Activated gamma-delta T cell treated with Interleukin-2 at 50 U/mL for 16 hours (primary cell): ENCODE measurements at places on chromosomes 4 and X.

GRCh38 chr4:7838136-7838782 lies 101.4 kb downstream of the AFAP1 start:
- DNase-seq: no peak

DNA sequence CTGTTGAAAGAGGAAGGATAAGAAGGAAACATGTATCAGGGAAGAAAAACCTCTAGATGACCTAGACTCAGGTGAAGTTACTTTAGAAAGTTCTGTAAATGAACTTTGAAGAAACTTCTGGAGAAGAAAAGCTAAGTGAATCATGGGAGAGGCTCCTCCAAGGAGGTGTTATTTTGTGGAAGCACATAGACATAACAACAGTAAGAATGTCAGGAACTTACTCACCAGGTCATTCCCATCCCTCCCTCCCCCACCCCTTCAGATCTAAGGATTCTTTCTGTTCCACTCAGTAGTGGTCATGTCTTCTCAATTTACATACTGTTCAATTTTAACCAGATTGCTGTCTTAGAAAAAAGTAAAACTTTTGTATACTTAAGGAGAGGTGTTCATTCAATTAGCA lies 310.5 kb upstream of the DDX53 start:
- no peak for DNase-seq

DNA sequence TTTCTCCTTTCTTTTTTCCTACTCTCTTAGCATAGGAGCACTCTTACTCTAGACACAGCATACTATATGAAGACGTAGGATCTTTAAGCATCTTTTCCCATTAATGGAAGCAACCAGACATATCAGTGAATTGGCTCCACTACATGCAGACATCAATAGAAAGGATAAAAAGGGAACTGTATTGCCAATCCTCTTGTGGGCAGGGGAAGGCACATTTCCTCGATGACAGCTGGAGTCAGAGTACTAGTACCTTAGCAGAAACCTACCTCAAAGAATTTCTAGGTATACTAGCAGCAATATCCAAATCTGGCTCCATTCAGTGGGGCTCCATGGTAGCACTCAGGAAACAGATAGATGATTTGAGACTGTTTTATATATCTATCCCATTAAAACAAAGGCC lies 20.1 kb downstream of the CYBB start:
- DNase-seq: no peak

- no peak for DNase-seq
Observed at GRCh38 chr4:112766422-112766821, 129.5 kb downstream of the LARP7 start.

DNA sequence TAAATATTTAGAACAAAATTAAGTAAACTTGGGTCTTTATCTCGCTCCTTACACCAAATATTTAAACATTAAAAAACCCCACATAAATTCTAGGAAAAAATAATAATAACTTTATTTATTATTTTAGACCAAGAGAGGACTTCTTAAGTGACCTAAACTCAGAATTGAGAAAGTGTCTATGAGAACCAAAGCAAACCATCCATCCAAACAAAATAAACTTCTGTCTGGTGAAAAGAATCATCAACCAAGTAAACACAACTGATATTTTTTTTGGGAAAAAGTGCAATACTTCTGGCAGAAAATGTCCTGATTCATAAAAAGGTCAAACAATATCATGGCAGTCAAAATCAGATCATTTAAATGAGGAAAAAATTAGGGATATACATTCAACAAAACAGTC lies 533.0 kb downstream of the SPRY1 start:
- DNase-seq: no peak

- DNase-seq: no peak
Observed at GRCh38 chr4:170868170-170868569, 778.4 kb upstream of the AADAT start.

- no peak for DNase-seq
Observed at GRCh38 chr4:4675051-4675581, 133.3 kb upstream of the STX18 start.

GRCh38 chr4:117357437-117357836 lies 272.1 kb upstream of the TRAM1L1 start:
- no peak for DNase-seq

GRCh38 chr4:98612318-98613250 lies 45.8 kb downstream of the TSPAN5 start:
- no peak for DNase-seq

DNA sequence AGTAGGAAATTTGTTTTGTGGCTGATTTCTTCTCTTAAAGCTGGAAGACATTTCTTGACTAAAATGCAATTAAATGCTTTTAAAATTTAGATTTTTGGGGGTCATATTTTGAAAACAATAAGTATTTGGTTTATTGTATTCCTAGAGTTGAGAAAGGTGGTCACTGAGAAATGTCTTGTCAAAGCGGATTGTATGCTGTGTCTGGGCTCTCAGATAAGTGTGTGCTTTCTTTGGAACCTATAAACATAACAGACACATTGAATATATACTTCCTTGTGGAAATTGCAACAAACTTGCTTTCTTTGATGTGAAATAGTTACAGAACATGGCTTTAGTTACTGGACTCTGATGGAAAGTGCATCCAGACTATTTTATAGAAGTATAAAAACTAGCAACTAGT lies 75.4 kb downstream of the AFF1 start:
- no peak for DNase-seq

DNA sequence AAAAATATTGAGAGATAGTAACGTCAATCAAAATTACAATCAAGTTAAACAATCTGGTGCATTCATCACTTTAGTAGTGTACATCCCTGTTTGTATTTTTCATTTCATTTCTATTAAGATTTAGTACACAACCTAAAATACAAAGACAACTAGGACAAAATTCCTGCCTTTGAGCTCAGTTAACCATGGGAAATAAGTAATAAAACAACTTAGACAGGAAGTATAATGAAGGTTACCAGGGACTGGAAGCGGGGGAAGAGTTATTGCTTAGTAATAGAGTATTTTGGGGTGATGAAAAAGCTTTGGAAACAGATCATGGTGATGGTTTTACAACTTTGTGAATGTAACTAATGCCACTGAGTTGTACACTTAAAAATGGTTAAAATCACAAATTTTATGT lies 25.6 kb upstream of the ATXN3L start:
- DNase-seq: no peak

DNA sequence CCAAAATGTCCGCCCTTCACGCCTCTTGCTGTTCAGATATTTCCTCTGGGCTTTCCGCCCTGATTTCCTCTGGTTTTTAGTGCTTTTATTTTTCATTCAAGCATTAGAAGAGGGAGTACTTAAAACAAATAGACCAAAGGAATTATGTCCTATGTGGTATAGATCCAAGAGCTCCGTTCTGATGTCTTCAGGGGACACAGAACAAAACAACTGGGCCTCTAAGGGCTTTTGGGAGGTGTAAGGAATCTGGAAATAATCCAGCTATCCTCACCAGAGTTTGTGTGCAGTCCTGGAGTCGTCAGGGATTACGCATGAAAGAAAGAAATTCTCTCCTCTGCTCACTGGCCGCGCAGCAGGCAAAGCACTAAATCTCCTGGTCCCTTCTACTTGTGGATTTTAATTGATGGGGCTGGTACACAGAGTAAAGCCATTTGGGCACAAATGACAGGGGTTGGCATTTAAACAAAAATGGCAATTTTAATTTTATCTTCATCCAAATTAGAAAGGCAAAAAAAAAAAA lies 999.2 kb downstream of the ADGRL3 start:
- no peak for DNase-seq

GRCh38 chrX:120653000-120653399 lies 23.1 kb upstream of the C1GALT1C1 start:
- DNase-seq: no peak

GRCh38 chr4:118843237-118843636 lies 7.3 kb upstream of the SEC24D start:
- no peak for DNase-seq

GRCh38 chr4:159290321-159291030 lies 187.6 kb downstream of the RAPGEF2 start:
- DNase-seq: no peak

DNA sequence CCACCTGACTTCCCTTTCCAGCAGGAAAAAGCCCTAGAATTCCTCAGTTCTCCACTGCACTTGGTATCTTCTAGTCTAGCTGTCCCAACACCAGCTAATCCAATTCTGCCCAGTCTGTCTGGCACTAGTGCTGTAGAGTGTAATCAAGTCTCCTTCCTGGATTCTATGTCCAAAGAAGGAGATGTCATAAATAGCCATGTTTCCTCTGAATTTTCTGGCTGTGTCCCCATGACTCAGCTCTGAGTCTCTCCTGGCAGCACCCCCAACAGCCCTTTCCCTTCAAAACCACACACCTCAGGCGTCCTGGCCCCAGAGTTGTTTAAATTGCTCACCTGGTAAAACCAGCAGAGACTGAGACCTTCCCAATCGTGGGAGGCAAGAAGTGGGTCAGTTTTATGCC lies 197.2 kb downstream of the GRXCR1 start:
- no peak for DNase-seq

- no peak for DNase-seq
Observed at GRCh38 chr4:147482281-147482680, 1.4 kb downstream of the EDNRA start.

DNA sequence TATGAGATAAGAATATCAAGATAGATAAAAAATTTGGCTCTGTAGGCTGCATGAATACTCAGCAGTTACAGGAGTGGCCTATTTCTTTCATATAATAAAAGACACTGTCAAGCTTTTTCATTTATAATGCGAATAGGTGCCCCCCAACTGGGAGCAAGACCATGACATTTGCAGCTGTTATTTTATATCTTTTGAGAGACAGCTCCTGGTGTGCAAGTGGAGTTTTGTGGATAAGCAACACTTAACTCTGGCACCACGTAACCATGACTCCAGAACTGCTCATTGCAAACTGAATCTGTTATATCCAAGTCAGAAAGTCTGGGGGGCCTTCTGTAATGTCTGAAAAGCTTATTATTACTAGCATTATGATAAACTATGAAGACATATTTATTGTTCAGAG lies 1372.4 kb downstream of the C4orf33 start:
- no peak for DNase-seq

GRCh38 chr4:2881431-2881830 lies 37.8 kb downstream of the ADD1 start:
- no peak for DNase-seq

GRCh38 chr4:182179105-182179504 lies 64.1 kb upstream of the TENM3 start:
- DNase-seq: no peak

DNA sequence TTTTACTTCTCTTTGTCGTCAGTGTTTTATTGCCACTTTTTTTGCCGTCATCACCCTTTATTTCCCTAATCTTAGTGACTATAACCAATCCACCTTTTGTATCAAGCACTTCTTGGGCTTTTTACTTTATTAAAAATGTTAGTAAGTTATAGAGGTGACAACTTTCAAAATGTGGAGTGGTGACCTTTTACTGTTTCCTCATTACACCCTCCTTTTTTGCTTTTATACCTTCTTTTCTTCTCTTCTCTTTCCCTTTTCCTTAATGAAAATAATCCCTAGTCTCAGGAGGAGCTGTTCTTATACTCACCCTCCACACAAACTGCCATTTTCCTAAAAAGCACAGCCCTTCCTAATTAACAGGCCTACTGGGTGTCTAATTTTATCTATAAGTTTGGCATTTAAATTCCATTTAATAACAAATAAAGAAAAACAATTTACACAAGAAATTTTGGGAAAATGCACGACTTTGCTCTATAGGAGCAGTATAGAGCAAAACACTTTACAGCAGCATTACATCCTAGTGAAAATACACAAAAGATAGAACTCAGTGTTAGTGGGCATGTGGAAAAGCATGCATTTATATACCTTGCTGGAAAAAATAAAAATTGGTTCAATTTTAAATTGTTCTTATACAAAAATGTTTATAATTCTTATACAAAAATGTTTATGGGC lies 27.3 kb downstream of the BBS12 start:
- no peak for DNase-seq
